ENCODE measurements at places on chromosomes 3 and 15. TPM values are rescaled to one million over a fixed set of nuclear protein-coding genes. Genes with fewer than 3 reads are reported as not detected.

PEX11A gene
- total RNA-seq = 4.0 TPM

SGO1 gene
- total RNA-seq = 6.9 TPM

ALDH1A2 gene
- 29.7 TPM for total RNA-seq

CCDC54 gene
- total RNA-seq = not detected

CPN2 gene
- total RNA-seq = not detected

RNU5B-1 gene
- not detected for total RNA-seq

PLCH1 gene
- total RNA-seq = 2.9 TPM
